DMS 273 treated with DMSO at 0.1 percent for 48 hours (cell line): ENCODE measurements at places on chromosomes 16 and 17.

- no peak for DNase-seq
Observed at GRCh38 chr17:3602499-3602898, 6.7 kb downstream of the TRPV1 start.

GRCh38 chr17:58446086-58446485, 28.8 kb upstream of the RNF43 start:
- no peak for DNase-seq

DNA sequence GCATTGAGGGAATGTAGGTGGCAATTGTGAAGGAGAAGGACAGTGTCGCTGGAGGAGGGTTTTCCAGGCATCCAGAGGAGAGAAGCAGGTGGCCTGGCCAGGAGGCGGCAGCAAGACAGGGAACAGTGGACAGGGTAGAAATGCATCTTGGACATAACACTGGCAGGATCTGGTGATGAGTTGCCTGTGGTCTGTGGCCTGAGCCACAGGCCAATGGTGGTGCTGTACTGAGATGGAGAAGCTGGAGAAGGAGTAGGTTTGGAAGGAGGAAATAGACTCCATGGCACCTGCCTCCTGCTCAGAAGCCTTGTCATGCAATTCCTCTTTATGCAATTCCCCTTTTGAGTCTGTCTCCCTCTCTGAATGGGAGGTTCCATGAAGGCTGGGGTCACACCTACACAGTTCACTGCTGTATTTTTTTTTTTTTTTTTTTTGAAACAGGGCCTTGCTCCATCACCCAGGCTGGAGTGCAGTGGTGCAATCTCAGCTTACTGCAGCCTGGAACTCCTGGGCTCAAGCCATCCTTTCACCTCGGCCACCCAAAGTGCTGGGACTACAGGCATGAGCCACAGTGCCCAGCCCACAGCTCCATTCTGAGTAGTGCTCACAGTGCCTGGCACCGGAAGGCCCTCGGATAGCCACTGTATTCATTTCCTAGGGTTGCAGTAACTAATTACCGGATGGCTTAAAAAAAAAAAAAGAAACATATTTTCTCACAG, 13.5 kb upstream of the CACNG4 start:
- no peak for DNase-seq

GRCh38 chr17:38585056-38585917, 20.5 kb downstream of the SRCIN1 start:
- DNase-seq: peak; percentile 54

DNA sequence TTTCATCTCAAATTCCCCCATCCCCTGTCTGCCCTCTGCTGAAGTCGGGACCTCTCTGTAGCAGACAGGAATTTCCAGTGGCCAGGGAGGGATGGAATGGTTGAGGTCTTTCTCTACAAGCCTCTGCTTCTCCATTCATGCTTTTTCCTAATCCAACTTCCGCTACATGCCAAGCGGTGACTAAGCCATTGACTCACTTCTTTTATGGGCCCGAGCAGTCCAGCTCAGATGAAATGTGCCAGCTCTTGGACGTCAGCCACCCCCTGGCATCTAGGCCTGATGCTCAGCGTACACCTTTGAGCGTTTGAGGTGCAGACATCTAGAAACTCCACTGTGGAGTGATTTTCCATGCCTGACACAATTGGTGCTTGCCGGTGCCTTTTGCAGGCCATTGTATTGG, 40.7 kb upstream of the GPR139 start:
- DNase-seq: no peak

- no peak for DNase-seq
Observed at GRCh38 chr17:62671553-62671952, 44.1 kb downstream of the MRC2 start.

DNA sequence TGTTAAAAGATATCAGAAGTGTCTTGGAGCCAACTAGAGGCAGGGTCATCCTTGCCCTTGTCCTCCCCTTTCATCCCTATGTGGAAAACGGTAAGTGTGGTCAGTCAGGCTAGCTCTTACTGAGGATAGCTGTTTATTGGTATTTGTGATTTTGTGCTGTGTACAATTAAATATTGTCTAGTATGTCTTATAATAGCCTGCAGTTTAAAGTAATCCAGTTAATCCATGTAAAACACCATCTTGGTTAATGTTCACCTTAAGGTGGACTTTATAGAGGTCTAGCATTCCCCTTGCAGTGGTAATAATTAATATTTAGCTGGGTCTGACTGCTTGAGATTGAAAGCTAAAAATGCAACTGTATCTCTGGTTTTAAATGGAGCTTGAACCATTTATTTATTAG, 25.6 kb downstream of the METTL9 start:
- DNase-seq: no peak

DNA sequence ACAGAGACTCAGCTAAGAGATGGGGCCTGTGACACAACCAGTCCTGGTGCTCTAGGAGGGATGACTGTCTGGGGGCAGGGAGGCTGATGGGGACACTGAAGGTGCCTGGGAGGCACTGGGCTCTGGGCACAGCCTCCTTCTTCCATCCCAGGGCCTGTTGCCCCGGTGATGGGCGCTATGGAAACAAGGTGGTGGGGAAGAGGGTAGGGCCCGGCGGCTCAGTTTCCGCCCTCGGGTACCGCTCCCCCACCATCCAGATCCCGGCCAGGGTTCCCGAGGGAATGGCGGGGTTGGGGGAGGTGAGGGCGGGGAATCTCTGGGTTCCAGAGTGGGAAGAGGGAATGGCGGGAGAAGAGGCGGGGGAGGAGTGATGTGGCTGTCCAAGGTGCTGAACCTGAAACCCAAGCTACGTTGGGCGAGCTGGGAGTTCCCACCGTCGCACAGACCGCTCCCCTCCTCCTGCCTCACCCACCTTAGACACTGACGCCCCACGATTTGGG, 981 bp downstream of the KCNH4 start:
- DNase-seq: no peak

DNA sequence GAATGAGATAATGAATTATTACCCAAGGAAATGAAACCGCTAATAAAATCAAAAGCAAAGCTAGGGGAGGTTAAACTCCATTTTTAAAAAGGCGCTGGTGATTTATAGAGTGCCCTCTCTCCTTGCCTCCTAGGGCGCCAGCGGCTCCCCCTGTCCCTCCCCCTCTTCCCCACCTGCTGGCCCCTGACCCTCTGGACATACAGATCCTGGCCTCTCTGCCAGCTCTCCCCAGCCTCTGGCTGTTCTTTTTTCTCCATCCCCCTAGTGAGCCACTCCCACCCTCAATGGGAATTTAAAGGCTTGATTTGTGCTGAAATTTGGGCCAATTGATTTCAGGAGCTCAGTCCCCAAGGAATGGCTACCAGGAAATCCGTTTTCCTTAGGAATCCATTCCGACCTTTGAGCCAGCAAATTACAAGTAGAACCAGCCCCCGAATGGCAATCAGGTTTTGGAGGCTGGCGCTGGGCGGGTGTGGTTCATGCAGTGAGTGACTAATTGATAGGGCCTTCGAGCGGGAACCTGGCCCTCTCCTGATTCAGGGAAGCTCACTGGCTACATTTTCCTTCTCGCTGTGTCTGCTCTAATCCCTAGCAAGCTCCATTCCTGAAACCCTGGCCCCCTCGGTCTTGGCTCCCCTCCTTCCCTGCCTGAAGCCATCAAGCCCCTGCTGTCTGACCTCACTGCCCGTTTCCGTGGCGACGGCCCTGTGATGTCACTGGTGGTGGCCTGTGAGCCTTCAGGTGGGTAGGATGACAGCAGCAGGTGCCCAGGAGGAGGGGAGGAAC, 141.9 kb upstream of the SDK2 start:
- no peak for DNase-seq

GRCh38 chr16:2151188-2152091, 3.0 kb downstream of the RAB26 start:
- DNase-seq: peak; percentile 96
